Effector CD4-positive, alpha-beta T cell (primary cell): ENCODE measurements at places on chromosomes 4 and X.
A peak's percentile ranks its signal among the peaks of the same experiment; 100 is the strongest.

DNA sequence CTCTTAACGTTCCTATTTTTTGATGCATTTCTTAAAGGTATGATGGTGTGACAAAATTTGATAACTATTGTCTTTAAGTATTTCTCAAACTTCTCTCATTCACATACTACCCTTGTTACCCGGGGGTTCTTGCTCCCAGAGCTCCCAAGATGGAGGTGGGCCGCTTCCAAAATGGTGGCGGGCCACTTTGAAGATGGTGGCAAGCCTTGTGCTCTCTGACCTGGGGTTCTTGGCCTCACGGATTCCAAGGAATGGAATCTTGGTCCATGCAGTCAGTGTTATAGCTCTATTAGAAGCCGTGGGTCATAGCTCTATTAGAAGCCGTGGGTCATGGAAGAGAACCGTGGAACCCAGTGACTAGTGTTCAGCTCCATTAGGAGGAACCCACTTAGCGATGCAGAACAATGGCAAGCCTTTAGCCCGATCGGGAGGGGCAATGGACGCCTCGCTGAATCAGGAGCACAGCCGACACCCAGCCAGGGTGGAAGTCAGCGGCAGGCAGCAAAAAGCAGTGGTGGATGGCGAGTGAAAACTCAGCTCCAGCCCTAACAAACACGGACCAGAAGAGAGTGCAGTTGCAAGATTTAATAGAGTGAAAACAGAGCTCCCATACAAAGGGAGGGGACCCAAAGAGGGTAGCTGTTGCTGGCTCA, 403.4 kb downstream of the MAPK10 start:
- no peak for DNase-seq

DNA sequence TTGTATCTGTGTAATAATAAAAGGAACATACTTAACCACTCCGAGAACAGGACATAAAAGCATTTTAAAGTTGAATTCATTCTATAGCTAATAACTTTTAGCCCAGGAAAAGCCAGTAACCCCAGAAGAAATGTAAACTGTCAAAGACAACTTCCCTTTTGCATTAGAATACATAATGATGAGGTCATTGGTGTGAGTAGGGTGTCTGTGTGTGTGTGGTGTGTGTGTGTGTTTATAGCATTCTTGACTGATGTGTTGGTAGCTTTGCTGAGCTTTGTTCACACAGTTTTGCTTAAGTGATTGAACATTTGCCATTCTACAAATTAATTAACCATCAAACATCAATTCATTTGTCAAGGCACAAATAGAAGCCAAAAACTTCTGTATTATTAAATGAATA, 559.6 kb downstream of the ARAP2 start:
- no peak for DNase-seq

- no peak for DNase-seq
These were observed 18.1 kb downstream of the USP38 start for GRCh38 chr4:143202824-143203223.

- DNase-seq = no peak
These were observed 14.9 kb downstream of the SNX12 start for GRCh38 chrX:71053217-71053621.

- DNase-seq = peak; percentile 32
These were observed 752 bp downstream of the SEPTIN11 start for GRCh38 chr4:76950052-76950955.

DNA sequence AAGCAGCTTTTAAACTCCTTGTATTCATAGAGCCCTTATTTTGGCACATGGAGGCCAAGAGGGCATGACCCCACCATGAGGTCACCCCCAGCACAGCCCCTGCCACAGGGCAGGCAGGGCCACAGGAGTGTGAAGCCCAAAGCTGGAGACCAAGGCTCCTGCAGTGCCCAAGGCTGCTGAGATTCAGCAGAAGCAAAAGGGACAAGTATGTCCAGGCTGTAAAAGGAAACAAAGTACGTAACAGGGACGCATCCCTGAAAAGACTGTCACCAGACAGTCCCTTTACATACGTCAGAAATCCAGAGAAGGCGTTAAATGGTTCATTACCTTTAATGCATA, 18.9 kb downstream of the GAK start:
- DNase-seq = no peak

- no peak for DNase-seq
These were observed 57.4 kb downstream of the ANTXR2 start for GRCh38 chr4:80015407-80016189.

DNA sequence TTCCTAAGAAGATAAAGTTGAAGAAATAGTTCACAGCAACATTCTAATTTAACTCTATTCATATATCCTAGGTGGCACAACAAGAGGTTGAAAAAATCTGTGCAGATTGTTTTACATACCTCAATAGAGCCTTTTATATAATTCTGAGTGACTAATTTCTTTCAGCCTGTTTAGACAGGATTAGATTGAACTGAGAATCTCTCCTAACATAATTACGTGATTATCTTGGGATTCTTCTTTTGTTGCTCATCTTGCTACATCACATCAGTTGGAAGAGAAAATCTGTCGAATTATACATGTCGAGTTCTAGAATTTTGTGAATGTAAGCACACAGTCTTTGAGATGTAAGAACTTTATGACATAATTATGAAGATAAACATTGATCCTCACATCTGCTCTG, 1873.7 kb upstream of the IGFBP7 start:
- no peak for DNase-seq

DNA sequence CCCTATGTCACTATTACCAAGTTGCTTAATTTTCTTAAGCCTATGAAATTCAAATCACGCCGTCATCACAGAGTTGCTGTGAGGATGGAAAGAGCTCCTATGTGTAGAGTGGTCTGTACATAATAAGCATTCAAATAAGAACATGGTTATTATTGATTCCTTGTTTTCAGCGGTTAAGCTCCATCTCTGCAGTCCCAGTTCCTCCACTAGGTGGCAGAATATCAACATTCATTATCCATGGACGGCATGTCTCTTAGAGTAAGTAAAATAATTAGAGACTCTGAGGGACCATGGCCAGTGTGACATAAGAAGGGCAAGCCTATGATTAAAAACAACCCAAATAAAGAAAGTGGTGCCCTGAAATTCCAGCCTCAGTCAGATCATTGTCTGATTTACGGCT, 132.5 kb upstream of the NHS start:
- peak; percentile 5 for DNase-seq

DNA sequence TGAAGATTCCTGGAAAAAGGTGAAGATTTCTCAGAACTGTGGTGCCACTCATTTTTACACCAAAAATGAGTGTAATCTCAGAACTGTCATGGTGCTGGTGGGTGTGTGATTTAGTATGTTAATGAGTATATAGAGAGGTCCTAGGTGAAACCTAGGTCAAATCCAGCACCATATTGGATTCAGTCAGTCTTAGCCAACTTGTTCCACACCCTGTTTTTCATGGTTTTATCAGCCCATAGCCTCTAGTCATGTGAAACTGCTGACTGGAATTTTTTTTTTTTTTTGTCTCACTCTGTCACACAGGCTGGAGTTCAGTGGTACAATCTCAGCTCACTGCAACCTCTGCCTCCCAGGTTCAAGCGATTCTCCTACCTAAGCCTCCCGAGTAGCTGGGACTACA, 58.0 kb downstream of the LAS1L start:
- DNase-seq = no peak
